CD4-positive, alpha-beta T cell treated with Interleukin-1 beta for 1 hour (primary cell): ENCODE measurements at places on chromosomes 7 and 10.

- no peak for DNase-seq
Observed at GRCh38 chr7:158047391-158048059, 540.1 kb downstream of the PTPRN2 start.

GRCh38 chr10:28833313-28833712 lies 156.0 kb downstream of the BAMBI start:
- DNase-seq = no peak

- no peak for DNase-seq
Observed at GRCh38 chr10:93749218-93749799, 8.4 kb upstream of the LGI1 start.

- DNase-seq = no peak
Observed at GRCh38 chr10:21961847-21962246, 41.7 kb downstream of the DNAJC1 start.

GRCh38 chr10:43691485-43691884 lies 42.8 kb upstream of the ZNF32 start:
- DNase-seq = no peak
